ENCODE measurements at places on chromosomes 7 and 10.

- DNase-seq = no peak
These were observed 198.9 kb downstream of the TCF7L2 start for GRCh38 chr10:113148901-113149300.

- DNase-seq = no peak
These were observed 141.6 kb upstream of the TCERG1L start for GRCh38 chr10:131452926-131453720.

- DNase-seq = no peak
These were observed 38.8 kb upstream of the CDK6 start for GRCh38 chr7:92875173-92875572.

GRCh38 chr7:23938937-23939552, 229.0 kb downstream of the STK31 start:
- DNase-seq = peak; percentile 5

DNA sequence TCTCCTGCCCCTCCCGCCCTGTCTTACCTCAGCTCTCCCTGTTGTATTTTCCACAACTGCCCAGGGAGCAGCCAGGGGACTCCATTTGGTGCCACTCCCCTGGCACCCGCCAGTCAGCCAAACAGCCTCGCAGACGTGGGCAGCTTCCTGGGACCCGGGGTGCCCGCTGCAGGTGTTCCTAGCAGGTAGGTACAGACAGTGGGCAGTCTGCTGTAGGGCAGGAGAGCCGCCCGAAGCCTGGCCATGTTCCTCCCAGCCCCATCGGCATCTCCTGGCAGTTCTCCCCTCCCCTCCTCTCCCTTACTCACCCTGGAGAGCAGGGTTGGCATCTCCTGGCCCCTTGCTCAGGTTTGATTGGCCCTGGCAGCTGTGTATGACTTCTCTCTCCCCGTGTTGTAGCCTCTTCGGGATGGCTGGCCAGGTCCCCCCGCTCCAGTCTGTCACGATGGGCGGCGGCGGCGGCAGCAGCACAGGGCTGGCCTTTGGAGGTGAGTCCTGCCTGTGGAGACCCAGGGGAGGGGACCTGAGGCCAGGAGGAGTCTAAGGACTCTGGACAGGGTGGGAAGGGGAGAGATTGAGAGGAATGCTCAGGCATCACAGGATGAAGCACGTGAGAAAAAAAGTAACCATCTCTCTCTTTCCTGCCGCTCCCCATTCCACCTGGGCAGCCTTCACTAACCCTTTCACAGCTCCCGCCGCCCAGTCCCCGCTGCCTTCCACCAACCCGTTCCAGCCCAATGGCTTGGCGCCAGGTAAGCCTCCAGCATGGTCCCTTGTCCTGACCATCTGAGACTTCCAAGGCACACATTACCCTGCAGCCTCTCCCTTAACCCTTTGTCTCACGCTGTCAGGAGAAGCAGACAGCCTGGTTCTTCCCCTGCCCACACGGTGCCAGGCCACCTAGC, 11.3 kb downstream of the SAP25 start:
- no peak for DNase-seq

DNA sequence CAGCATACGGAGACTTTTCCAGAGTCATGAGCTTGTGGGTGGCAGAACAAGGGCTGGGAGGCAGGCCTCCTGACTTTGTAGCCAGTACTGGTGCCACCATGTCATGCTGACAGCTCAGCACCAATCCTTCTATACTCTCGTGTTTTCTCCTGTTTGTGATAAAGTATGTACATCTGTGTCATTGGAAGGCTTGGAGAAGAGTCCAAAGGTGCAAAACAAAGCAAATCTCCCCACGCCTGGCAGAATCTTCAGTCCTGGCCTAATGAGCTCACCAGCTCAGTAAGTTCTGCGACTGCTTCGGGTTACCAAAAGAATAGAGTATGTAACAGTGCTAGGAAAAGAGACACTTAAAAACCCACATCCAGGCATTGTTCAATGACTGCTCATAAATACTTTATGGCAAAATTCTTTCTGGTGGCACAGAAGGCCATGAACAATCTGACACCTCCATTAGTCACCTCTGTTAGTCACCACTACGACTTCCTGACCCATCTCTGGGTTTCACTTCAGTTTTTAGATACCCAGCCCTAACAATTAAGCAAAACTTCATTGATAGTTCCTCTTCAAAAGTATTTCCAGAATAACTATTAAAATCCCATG, 24.5 kb downstream of the STEAP1 start:
- no peak for DNase-seq

- no peak for DNase-seq
These were observed 23.0 kb downstream of the ASB15 start for GRCh38 chr7:123624527-123625183.
